ENCODE measurements at places on chromosomes 16 and 17.

DNA sequence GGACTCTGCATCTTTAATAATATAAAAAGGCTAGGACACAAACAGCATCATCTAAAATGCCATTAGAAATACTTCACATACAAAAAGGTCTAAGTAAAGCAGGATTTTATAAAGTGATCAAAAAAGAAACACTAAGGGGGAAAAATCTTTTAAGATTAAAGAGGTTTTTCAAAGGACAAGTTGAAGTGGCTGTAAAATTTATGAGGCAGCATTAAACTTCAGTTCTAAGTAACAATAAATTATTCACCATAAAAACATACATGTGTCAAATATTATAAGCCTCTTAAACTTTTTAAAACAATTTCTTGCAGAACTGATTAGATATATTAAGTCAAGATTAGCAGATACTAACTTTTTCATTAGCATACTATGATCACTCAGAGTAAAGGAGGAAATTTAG is 20.8 kb downstream of the CEP112 start:
- no peak for DNase-seq

DNA sequence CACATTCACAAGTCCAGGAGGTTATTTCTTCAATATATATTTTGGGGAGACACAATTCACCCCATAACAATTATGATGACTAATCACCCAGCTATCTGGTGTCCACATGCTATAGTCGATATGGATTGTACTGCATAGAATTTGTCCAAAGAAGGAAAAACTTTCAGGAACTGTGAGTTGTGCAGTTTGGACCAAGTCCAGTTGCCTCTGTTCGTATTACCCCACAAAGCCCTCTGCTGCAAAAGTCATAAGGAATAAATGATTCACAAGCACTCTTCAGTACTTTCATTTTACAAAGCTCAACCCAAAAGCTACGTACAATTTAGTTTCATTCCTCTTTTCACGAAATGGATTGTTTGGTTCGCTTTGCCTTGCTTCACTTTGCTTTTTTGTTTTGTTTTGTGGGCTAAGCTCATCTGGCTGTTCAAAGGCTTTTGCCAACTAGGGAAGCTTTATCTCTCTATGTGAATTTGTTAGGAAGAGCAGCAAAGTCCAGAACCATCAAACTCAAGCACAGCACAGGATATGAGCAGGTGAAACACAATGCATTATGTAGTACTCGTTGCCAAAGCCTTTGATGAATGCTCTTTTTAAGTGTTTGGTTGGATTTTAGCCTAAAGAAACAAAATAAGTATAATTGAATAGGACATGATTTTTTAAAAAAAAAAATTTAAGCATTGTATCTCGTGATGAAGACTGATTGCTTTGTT is 98.6 kb downstream of the ZNF18 start:
- DNase-seq, result no peak

DNA sequence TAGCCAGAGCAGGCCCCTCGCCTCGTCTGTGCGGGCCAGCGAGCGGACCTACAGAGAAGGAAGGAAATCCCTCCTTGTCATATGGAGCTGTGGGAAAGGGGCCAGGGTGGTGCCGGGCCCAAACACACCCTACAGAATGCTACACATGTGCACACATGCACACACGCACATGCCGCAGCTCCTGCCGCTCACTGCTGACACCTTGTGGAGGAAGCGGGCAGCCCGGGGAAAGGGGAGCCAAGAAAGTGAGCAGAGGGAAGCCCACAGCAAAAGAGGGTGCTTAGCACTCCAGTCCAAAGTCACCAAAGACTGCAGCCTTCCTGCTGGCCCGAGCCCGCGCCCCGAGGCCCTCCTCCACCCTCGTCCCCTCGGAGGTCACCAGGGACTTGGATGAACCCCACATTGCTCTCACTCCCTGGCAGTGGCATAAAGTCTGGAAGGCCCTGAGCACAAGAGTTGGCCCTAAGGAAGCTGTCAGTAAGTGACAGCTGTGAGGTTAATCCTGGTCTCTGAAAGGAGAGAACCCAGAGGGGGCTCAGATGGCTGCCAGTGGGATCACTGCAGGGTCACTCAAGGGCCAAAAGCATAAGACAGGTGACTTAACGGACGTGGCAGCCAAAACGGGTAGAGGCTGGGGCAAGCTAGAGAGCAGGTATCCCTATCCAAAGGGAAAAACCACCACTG is 68.2 kb downstream of the MYO18A start:
- no peak for DNase-seq

- DNase-seq, result no peak
These were observed 294.0 kb downstream of the ZFHX3 start for GRCh38 chr16:72753881-72754280.

Data from frontal cortex (tissue), 4 donors.